ENCODE measurements at places on chromosomes 12 and 14.

GRCh38 chr12:132327336-132328171 is 1.8 kb downstream of the GALNT9 start:
- no peak for DNase-seq

- DNase-seq: no peak
Observed at GRCh38 chr14:98984027-98984718, 287.8 kb downstream of the BCL11B start.

DNA sequence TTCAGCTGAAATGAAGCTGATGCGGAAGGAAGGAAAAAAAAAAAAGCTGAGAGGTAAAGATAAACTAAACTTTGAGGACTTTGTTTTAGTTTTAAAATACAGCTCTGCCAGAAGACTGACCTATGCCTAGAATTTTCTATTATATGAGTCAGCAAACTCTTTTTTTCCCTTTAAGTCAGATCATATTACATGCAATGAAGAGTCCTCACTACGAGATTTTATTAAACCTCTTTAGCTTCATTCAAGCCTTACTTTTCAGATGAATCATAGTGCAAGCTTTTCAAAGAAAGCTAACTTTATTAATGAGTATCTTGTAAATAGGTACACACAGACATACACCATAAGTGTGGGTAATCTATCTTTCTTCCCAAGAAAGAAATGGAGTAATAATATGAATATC is 57.8 kb upstream of the FSCB start:
- DNase-seq: no peak

- no peak for DNase-seq
Observed at GRCh38 chr12:2857021-2857431, at the start of gene TEX52. Gene TEX52 (minus strand): TSS chr12:2857039. CDS start chr12:2857026, 13 bp downstream.

- no peak for DNase-seq
Observed at GRCh38 chr14:76201162-76201561, 49.4 kb downstream of the GPATCH2L start.

DNA sequence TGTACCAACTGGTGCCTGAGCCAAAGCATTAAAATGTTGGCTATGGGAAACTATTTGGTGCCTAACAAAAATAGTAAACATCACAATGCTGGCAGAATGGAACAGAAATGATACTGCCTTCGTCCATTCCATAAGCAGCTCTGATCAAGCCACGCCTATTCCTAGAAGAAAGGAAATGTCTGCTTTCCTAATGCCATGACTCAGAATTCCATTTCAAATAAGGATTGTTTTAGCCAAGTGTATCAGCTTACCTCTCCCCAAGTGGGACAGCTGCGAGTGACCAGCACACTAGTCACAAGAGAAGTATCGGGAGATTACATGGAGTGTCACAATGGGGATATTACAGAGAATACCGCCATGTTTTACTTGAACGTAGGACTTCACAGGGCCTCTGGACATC is 38.7 kb downstream of the GLT8D2 start:
- no peak for DNase-seq

GRCh38 chr14:33186656-33187055 is 248.0 kb downstream of the NPAS3 start:
- DNase-seq: no peak

GRCh38 chr12:32504591-32504990 is 105.2 kb downstream of the FGD4 start:
- no peak for DNase-seq

DNA sequence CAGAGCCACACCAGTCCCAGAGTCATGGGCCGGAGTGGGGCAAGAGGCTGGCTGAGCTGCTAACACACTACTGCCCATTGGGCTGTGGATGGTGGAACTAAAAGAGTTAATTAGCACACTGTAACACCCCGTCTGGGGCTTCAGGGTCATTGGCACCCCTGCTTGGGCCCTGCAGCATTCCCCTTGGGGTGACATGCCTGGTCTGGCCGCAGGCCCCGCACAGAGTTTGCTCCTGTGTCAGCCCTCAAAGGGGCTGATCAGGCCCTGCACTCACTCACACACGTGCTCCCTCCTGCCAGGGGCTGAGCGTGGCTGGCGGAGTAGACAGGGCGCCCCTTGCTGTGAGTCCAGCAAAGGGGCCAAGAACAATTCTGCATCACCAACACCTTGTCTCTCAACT is 1499.6 kb upstream of the TMEM132C start:
- no peak for DNase-seq

GRCh38 chr12:64057706-64058105 is 164.4 kb downstream of the KICS2 start:
- DNase-seq: no peak

GRCh38 chr14:105096206-105096875 is 31.1 kb upstream of the GPR132 start:
- no peak for DNase-seq

- no peak for DNase-seq
Observed at GRCh38 chr12:45674181-45674977, 55.1 kb upstream of the ARID2 start.

DNA sequence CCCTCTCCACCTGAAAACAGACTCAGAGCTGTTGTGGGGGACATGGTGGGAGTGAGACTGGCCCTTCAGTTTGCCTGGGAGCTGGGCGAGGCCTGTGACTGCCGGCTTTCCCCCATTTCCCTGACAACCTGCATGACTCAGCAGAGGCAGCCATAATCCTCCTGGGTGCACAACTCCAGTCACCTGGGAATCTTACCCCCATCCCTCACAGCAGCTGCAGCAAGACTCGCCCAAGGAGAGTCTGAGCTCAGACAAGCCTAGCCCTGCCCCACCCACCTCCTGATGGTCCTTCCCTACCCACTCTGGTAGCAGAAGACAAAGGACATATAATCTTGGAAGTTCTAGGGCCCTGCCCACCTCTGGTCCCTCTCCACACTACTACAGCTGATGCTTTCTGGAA is 207.3 kb upstream of the ARID2 start:
- DNase-seq: no peak

GRCh38 chr12:13211859-13212664 is 15.5 kb downstream of the EMP1 start:
- peak; percentile 89 for DNase-seq

GRCh38 chr14:104244221-104245011 is 106.0 kb downstream of the KIF26A start:
- no peak for DNase-seq

- no peak for DNase-seq
Observed at GRCh38 chr12:52090291-52090690, 10.8 kb downstream of the SMIM41 start.

DNA sequence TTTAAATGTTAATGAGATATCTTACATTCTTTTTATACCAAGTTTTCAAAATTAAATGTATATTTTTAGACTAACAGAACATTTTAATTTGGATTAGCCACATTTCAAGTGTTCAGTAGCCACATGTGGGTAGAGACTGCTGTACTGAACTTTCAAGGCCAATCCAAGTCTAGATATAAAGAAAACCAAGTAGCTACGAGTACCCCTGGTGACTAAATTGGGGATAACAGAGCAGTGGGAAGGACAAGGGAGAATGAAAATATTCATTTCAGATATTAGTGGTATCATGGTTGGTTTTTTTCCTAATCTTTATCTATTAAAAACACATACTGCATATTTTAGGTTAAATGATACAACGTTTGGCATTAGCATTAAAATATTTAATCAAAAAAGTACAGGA is 69.4 kb upstream of the RHOJ start:
- DNase-seq: peak; percentile 5
